Activated effector memory CD4-positive, alpha-beta T cell treated with anti-CD3 and anti-CD28 coated beads, Interleukin-2, amount 50 U/mL, for 16 hours (primary cell): ENCODE measurements at places on chromosomes 6 and 20.

- no peak for DNase-seq
These were observed 98.9 kb downstream of the PDSS2 start for GRCh38 chr6:107360476-107360875.

- peak; percentile 72 for DNase-seq
These were observed 7.2 kb downstream of the PRDM13 start for GRCh38 chr6:99613705-99614429.

DNA sequence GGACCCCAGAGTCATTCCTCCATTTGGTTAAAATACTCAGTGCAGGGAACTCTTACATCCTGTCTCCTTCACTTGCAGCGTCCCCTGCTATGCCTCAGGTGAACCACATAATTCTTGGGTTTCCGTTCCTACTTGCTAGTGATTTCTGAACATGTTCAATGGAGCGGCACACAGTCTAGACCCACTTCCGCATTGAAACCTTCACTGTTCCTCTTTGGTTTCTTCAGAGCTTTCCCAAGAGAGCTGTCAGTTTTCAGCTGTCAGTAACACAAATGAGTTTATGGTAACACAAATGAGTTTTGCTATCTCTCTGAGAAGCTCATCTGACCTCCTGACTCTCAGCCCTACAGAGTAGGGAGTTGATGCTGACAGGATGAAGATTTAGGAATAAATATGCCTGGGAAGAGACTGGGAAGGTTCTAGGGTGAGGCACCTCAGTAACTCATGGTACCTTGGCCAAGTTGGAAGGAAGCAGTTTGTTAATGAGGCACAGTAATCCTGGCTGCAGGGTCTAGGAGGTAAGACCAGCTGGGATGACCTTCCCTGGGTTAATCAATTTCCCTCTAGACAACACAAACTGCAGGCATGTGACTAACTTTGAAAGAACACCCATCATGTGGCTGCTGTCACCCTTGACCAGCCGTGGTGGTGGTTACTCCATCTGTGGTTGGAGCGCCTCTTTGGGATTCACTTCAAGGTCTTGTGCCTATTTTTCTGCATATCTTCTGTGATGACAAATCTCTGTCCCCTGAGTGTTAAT lies 5.4 kb downstream of the SYS1 start:
- DNase-seq: peak; percentile 75

DNA sequence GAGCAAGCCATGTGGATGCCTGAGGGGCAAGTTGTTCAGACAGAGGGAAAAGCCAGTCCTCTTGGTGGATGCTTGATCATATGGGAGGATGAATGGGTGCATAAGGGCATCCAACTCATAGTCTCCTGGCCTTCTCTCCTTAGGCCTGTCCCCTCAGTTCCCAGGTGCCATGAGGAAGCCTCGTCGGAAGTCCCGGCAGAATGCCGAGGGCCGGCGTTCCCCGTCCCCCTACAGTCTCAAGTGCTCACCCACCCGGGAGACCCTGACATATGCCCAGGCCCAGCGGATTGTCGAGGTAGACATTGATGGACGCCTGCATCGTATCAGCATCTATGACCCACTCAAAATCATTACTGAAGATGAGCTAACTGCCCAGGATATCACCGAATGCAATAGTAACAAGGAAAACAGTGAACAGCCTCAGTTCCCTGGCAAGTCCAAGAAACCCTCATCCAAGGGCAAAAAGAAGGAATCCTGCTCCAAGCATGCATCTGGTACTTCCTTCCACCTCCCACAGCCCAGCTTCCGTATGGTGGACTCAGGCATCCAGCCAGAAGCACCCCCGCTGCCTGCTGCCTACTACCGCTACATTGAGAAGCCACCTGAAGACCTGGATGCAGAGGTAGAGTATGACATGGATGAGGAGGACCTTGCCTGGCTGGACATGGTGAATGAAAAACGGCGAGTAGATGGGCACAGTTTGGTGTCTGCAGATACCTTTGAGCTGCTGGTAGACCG lies 3.8 kb downstream of the BRPF3 start:
- no peak for DNase-seq

DNA sequence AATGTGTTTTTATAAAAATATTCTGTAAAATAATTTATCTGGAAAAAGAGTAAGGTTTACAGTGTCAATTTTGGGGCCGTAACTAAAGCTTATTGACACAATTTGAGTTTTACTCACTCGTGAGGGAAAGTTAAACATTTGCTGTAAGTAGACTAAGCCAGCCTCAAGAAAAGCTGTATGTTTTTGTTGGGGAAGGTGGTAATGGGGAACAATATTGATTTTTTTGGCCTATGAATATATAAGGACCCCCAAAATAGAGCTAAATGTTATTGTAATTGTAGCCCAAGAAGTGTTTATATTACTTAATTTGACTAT lies 1.4 kb downstream of the SENP6 start:
- no peak for DNase-seq
